Daoy (cell line): ENCODE measurements at places on chromosomes 16 and 17.

GRCh38 chr17:76732734-76733617, 4.2 kb downstream of the SRSF2 start:
- no peak for DNase-seq

DNA sequence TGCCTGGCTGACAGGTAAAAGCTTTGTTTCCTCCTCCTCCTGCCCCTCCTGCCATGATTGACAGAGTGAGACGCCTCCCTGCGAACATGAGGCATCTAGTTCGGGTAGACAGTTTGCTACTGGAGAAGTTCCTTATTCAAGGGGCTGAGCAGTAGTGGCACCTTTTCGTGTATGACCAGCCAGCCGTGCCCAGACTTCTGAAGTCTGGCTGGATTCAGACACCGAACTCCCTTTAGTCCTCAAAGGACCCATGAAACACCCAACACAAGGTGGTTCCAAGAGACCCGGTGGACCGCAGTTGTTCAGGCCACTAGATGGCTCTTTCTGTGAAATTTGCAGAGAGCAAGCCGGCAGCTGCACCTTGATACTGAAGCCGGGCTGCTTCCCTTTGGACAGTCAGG, 192.8 kb downstream of the XYLT1 start:
- no peak for DNase-seq

- no peak for DNase-seq
These were observed 745.2 kb downstream of the WWOX start for GRCh38 chr16:78844682-78845081.

- no peak for DNase-seq
These were observed 121.2 kb downstream of the SNX11 start for GRCh38 chr17:48228720-48229119.

- DNase-seq: no peak
These were observed 6.7 kb upstream of the GINS2 start for GRCh38 chr16:85695196-85696128.
